ENCODE measurements at places on chromosomes 1 and 21.

- no peak for DNase-seq
Measured at GRCh38 chr21:38987633-38988508, 182.1 kb downstream of the ETS2 start.

- DNase-seq = no peak
Measured at GRCh38 chr1:41980827-41981653, 62.3 kb upstream of the HIVEP3 start.

DNA sequence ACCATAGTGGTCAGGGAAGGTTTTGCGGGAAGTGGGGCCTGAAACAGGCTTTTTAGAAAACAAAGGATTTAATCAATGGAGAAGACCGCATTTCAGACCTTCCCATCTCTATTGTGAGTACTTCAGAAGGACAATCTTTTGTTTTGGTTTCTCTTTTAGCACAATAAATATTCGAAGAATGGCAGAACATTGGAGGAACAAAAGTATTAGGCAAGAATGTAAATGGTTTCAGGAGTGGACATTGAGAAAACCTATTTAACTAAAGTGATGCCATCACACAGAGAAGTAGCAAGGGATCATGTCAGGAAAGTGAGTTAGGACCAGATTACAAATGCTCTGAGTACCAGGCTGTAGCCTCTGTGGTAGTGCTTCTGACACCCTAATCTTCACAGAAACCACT is 26.8 kb upstream of the UBE2U start:
- DNase-seq = no peak

- no peak for DNase-seq
Measured at GRCh38 chr1:202689493-202690342, 20.5 kb downstream of the SYT2 start.

DNA sequence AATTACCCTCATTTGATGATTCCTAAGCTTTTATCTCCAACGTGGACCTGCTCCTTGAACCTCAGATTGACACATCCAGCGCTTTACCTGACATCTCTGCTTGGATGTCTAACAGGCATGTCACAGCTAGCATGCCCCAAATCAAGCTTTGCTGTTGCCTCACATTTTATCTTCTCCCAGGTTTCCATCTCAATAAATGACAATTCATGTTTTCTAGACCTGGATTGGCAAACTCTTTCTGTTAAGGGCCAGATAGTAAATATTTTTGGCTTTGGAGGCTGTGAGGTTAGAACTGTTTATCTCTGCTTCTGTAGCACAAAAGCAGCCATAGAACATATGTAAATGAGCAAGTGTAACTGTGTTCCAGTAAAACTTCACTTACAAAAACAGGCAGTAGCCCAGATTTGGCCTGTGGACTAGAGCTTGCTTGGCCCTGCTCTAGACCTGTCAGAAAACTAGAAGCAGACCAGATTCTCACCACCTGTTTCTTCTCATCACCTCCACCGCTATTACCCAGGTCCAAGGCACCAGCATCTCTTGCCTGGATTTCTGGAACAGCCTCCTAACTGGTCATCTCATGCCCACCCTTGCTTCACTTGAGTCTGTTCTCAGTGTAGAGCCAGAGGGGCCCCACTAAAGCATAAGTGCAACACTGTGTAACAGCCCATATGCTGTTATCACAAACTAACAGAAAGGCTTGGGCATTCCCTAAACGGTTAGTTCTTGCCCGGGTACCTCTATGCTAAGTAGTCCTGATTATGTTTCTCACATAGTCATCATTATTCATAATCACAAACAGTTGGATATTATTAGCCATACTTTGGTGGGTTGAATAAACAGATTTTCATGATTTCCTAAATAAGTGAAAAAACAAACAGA is 42.3 kb downstream of the UBE4B start:
- no peak for DNase-seq

- no peak for DNase-seq
Measured at GRCh38 chr21:37266515-37267221, 466 bp downstream of the VPS26C start.

DNA sequence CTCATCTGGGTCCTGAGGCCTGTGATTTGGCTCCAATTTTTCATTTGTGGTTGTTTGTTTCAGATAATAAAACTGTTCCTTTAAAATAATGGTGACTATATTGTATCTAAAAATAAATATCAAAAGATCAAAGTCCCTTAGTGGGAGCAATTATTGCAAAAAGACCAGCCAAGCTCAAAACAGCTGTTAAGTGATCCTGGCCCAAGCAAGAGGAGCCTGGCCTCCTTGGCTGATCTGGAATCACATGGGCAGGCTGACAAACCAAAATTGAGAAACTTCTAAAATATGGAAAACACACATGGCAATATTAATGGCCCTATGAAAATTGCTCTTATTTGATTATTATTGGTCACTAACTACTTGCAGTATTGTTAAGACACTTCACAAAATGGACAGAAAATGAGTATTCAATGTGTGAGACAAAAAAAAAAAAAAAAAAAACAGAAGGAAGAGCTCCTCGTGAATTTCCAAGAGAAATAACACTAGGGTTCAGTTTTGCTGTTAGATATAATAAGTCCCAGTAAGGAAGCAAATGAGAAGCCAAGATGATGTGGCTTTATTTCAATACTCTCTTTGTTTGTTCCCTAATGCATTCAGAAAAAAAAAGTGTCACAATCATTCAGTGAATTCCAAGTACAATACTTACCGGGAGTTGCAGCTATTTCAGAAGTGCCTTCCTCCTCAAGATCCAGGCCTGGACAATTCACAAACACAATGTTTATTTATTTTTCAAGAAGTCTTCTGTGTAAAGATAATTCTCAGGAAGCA is 105.1 kb downstream of the SEC16B start:
- no peak for DNase-seq

DNA sequence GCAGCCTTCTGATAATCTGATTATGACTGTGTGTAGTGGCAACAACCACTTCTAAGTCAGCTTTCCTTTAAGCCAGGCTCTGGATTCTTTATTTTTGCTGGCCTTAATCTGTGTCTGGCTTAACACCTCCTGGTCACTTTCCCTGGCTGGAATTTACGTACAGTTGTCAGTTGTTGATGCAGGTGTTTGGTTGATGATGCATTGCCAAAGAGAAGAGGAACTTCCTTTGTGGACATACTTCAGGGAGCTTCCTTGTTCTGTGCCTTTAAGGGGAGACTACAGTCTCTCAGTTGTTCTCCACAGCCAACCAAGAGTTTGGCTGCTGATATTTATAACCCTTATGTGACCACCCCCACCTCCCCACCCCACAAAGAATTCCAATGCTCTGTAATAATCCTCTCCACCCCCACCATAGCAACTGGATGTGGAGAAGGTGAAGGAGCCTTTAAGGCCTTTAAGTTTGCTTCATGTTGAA is 96.0 kb upstream of the BMP8A start:
- DNase-seq = no peak

GRCh38 chr21:19608101-19608621 is 1204.6 kb upstream of the TMPRSS15 start:
- DNase-seq = no peak
